ENCODE measurements at places on chromosomes 6 and 20.
A peak's percentile ranks its signal among the peaks of the same experiment; 100 is the strongest.

- peak; percentile 11 for DNase-seq
These were observed 167.1 kb downstream of the PHF3 start for GRCh38 chr6:63802606-63803206.

GRCh38 chr20:962683-963082 is 39.4 kb downstream of the RSPO4 start:
- DNase-seq = no peak

- DNase-seq = peak; percentile 32
These were observed 21.3 kb upstream of the RREB1 start for GRCh38 chr6:7086488-7086887.

DNA sequence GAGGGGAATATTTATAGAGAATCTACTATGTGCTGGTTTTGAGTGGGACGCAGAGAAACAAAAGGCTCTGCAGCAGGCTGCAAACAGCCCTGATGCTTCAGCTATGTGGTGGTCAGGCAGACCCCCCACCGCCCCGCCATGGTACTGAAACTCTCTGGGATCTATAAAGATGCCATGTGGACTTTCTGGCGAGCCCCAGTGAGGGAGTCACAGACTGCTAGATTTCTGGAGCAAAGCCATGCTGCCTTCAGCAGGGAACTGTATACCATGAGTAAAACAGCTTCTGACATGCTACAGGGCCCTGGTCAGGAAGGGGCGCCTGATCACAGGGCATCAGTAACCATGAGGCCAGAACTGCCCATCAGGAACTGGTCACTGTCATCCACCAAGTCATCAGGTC is 19.2 kb upstream of the BPIFB1 start:
- DNase-seq = no peak

DNA sequence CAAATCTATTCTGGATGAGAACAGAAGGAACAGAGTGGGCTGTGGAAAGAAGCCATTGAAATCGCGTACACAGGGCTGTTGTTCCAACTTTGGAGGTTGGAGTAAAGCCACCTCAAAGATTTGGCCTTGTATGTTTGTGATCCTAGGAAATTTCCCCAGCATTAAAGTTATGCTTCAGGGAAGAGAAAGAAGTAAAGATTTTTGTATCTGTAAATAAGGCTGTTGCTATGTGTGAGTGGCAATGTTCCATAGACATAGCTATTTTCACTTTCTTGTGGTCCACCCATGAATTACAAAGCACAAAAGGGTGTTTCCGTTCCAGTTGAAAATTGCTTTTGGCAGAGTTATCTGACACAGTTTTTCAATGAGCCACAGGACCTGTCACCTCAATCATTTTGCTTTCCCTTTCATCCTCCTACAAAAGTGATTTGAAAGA is 321.3 kb downstream of the TFAP2B start:
- DNase-seq = no peak

DNA sequence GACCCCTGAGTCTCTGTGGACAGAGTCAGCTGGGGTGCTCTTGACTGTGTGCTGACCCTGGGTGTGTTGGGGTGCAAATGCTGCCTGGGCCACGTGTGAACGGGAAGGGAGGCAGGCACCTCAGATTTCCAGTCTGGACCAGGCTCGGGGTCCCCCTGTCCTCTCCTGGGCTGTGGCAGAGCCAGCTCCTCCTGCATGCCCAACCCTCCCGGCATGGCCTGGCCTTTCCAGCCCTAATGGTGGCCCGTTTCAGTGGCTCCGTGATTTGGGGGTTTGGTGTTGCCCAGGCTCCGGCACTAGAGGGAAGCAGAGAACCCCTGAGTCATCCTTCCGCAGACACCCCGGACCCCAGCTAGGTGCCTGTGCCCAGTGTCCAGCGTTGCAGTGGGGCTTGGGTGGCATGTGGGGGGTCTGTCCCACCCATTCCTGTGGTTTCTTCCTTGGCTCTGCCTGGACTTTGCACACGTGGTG is 9.1 kb downstream of the RBM38 start:
- no peak for DNase-seq

DNA sequence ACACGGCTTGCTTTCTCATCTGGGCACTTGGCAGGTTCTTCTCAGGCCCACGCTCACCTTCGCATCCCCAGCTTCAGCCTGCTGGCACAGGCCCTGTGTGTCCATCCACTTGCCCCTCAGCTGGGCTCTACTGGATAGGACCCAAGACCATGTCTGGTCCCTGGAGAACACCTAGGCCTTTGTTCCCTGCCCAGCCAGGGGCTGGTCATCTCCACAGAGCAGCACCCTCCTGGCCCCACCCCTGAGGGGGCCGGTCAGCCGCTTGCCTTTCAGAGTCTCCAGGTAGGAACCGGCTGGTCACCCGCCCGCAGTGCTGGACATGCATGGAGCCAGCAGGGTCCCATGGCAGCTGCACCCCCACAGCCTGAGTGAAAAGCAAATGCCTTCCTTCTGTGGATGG is 191.2 kb downstream of the SYNDIG1 start:
- no peak for DNase-seq

- DNase-seq = no peak
These were observed 21.6 kb downstream of the KCNK17 start for GRCh38 chr6:39292637-39293036.

- DNase-seq = no peak
These were observed 248.1 kb downstream of the CD109 start for GRCh38 chr6:73943930-73944652.

DNA sequence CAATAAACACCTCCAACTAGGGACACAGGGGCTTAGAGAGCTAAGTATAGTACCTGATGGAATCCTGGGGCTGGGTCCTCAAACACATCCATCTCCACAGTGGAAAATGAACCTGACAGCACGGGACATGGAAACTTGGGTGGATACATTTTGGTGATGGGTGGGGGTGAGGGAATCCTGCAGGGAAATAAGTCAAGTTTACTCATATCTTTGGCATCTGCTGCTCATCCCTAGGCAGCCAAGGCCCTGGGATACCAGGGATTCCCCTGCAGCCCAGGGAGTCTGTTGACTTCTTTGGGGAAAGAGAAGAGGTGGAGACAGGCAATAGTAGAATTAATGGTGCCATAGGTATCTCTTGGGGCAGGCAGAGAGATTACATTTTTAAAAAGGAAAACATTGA is 6.6 kb downstream of the APOBEC2 start:
- no peak for DNase-seq

DNA sequence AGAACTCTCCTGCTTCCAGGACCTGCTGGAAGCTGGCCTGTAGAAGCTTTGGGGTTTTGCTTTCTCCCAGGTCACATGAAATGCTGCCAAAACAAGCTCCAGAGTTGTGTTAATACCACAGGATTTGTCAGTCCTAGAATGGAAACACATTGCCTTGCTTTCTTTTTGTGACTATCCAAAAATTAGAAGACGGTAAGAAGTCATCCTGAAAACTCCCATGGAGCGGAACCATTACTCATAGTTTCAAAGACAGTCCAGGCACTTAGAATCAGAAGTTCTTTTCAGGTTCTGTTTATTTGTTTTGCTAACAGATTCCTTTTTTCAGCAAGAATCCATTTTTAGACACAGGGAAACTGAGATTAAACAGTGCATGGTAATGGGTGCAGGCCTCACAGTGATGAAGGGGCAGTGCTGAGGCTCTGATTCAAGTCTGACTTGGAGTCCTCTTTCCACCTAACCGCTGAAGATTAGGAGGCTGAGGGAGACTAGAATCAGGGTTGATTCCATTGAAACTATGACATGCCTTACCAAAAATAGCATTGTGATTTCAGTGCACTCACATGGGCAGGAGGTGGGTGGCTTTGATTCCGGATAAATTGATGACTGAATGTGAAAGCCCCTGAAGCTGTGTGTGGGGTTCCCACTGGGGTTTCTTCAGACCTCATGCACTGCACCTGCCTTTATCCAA is 72.2 kb upstream of the NAA20 start:
- DNase-seq = no peak

DNA sequence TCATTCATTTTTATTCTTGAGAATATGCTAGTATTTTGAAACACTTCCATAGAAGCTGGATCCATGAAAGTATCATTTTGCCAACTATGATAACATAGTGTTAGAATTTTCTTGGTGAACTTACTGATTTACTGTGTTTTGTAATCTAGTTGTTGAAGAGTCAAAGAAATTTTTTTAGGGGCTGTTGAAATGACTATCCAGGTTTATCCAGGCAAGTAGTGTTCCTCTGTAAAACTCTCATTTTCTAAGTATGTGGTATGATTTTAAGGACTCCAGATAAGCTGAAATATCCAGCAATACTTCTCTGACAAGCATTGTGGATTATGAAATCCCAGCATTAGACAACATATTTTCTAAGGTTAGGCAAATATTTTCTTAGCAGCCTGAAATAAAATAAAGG is 95.9 kb downstream of the GRIK2 start:
- no peak for DNase-seq

DNA sequence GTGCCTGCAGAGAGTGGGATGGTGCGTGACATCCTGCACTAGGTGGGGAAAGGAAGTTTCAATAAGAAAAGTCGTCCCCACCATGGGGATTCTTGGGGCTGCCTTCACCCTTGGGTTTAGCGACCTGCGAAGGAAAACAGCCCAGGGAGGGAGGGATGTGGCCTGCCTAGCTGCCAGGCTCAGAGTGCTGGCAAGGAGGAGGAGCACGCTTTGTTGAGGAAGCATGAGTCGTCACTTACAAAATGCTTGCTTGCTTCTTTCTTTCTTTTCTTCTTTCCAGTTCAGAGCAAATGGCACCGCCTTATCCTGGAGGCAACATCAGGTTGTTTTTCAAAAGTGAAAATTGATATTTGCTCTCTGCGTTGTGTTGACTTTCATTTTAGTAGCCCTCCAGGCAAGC is 123.2 kb downstream of the TFAP2C start:
- no peak for DNase-seq

DNA sequence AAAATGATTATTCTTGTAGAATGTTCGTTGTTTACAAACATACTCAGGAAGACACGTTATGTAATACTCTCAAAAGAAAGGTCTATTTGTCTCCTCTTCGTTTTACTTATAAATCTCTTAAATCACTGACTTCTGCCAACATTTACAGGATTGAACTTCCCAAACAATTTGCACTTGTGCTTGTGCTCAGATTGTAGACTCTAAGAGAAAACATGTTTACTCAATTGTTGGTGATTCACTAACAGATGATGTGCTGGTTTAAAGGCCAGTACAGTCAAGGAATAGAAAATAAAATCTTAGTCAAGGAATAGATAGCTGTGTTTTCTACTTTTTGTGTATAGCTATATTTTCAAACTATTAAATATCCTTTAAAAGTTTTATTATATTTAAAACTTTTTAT is 172.8 kb downstream of the GJA1 start:
- no peak for DNase-seq
